ENCODE measurements at places on chromosomes 6 and 20. TPM values are rescaled to one million over a fixed set of nuclear protein-coding genes. Genes with fewer than 3 reads are reported as not detected.

GRCh38 chr20:17281478-17281877 is 54.6 kb downstream of the PCSK2 start:
- no peak for DNase-seq

The KHDC1L gene
- not detected for total RNA-seq

- no peak for DNase-seq
Measured at GRCh38 chr20:23152902-23153301, 66.8 kb upstream of the CD93 start.

The MYBL2 gene
- total RNA-seq, result 2.3 TPM

DNA sequence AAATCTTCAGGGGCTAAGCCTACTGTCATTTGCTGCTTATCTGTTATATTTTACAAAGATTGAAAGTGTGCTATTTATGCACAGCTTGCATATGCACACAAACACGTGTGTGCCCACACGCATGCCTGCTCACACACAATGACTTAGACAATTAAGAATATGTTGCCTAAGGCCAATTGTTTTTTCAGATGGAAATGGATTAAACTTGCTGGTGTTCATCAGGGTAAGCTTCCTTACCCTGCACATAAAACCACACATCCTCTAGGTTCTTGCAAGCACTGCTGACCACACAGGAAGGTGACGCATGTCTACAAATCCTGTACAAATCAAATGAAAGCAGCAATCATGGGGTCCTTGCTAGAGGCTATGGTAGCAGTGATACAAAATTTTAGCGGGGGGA is 58.4 kb downstream of the GJA10 start:
- no peak for DNase-seq

The KAT14 gene
- total RNA-seq, result 13.0 TPM

DNA sequence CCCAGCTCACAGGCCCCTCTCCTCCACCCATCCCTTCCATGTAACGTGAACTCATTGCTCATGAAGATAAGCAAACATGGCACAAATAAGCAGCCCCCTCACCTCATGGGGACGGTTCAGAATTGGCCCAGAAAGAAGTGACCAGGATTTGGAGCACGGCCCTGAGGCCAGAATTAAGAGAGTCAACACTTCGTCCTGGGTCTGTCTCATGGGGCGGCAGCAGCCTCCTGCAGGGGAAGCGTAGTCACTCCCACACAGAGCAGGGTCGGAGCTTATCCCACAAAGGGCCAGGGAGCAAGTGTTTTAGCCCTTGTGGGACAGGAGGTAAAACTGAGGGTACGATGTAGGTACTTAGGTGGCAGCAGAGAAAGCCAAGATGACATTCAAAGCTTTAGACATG is 28.6 kb upstream of the DACT2 start:
- DNase-seq, result no peak

The SLC22A7 gene
- total RNA-seq, result not detected

DNA sequence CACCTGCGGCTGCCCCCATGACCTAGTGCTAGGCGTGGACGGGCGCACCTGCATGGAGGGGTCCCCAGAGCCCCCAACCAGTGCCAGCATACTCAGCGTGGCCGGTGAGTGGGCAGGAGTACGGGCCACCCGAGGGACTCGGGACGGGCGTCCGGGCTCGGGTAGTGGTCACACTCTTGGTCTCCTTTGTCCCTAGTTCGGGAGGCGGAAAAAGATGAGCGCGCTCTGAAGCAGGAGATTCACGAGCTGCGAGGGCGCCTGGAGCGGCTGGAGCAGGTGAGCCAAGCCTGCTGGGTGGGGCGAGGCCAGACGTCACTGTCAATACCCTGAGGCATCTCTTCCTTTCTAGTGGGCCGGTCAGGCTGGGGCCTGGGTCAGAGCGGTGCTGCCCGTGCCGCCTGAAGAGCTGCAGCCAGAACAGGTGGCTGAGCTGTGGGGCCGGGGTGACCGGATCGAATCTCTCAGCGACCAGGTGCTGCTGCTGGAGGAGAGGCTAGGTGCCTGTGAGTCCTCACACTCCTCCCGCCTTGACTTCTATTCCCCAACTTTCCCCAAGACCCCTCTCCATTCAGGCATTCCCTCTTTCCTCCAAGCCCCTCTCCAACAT is 2.9 kb downstream of the EGFL8 start:
- DNase-seq, result no peak

The PRDM13 gene
- not detected for total RNA-seq

DNA sequence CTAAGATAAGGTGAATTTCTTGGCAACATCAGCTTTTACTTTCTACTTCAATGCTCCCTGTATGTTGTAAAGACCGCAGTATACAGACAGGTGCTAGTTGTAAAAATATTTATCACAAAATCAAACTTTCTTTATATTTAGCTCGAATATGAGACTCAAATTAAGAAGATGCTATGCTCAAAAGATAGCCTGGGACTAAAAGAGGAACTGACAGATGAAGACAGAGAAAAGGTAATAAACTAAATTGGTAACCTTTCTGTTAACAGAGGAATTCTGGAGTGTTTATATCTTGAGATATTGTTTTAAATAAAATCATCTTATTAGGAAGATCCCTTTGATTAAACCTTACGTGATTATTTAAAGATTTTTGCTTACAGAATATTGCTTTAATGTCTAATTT is 19.5 kb downstream of the KIZ start:
- no peak for DNase-seq

The MLIP gene
- total RNA-seq, result 4.4 TPM

- DNase-seq, result peak; percentile 73
Measured at GRCh38 chr20:33732166-33732970, 572 bp downstream of the ZNF341 start.

GRCh38 chr6:4653141-4653540 is 123.1 kb upstream of the CDYL start:
- DNase-seq, result no peak

- DNase-seq, result no peak
Measured at GRCh38 chr6:41583565-41583964, 37.4 kb downstream of the FOXP4 start.

DNA sequence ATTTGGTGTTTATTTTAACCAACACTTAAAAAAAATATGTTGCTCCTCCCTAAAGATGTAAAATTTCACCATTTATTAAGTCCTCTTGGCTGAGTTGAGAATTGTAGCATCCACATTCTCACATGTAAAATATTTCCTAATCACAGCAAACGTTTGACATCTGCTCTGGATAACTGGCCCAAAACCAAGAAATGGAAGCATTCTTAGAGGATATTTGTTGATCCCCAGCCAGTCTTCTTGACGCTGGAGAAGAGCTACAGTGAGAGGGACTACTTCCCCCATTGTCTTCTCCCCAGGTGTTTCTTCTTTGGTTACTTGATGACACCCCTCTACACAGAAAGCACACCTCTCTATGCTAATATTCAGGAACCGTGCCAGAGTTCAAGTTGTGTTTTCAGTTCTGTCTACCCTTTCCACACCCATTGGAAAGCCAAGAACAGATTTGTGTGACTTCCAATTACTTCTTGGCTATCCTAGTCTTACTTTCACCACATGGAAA is 454.5 kb upstream of the JAG1 start:
- no peak for DNase-seq

GRCh38 chr20:19672498-19672897 is 85.6 kb upstream of the RIN2 start:
- DNase-seq, result no peak

The HSPA1L gene
- total RNA-seq, result 2.5 TPM

DNA sequence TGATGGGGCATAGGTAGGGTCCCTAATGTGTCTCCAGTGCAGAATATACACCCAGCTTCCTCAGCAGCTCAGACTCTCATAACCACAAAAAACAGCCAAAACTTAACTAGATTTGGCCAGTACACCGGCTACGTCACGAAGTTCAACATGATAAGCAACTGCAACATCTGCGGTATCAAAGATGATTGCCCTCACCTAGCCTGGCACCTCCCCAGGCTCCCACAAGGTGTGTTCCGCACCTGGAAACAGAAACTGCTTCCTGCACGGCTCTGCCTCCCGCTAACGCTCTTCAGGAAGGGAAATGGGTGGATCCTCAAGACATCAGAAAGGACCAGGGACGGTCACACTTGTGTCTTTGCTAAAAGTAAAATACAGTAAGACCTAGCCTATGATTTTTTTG is 9.5 kb downstream of the TXNDC5 start:
- no peak for DNase-seq

DNA sequence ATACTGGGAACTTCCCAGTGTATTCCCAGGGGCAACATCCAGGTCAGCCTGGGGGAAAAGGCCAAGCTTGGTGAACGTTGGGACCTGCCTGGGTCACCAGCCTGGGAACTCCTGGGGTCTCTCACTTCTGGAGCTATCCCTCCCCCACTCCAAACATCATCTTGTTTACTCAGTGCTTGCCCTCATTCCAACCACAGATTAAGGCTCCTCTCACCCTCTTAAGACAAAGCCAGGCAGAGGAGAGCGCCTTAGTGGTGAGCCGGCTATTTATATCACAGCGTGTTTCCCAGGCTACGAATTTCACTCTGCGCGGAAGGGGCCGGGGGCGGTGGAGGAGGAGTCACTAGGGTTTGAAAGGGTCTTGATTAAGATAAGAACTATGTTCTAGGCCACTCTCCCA is 12.1 kb downstream of the PRPH2 start:
- no peak for DNase-seq

The FAM83B gene
- total RNA-seq, result 15.7 TPM

DNA sequence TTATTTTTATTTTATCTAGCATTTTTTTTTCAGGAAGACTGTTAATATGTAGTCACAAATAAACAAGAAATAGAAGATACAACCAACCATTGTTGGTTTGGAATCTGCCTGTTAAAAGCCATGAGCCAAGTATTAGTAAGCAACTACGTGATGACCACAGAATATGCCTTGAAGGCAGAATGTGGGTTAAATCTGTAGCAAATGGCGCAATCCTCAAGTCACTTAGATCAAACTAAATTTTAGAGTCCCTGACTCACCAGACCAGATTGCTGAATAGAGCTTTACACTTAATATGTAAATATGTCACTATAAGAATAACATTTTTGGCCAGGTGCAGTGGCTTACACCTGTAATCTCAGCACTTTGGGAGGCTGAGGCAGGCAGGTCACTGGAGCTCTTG is 800.1 kb upstream of the CITED2 start:
- no peak for DNase-seq

- DNase-seq, result no peak
Measured at GRCh38 chr6:10101551-10102252, 313.2 kb downstream of the TFAP2A start.

The CPNE5 gene
- total RNA-seq, result 4.5 TPM

DNA sequence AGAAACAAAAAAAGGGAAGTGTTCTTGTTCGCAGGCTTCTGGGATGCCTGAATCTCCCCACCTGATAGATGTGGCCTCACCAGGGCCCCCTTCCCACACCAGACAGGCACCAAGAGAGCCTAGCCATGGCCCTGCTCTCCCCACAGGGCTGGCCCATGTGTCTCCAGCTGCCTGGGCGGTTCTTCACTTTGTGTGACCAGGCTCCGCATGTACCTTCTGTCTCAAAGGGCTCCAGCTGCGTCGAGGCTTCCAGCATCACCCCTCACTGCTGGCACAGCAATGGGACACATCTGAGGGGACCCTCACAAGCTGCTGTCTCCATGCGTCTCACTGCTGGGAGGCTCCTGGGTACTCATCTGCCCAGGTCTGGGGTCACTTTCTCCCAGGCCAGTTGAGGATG is 362.9 kb downstream of the ZFAND3 start:
- no peak for DNase-seq

The ZHX3 gene
- 15.4 TPM for total RNA-seq

The PKIB gene
- 5.1 TPM for total RNA-seq

The DZANK1 gene
- total RNA-seq, result 3.1 TPM

The RSPH4A gene
- total RNA-seq, result 0.90 TPM

DNA sequence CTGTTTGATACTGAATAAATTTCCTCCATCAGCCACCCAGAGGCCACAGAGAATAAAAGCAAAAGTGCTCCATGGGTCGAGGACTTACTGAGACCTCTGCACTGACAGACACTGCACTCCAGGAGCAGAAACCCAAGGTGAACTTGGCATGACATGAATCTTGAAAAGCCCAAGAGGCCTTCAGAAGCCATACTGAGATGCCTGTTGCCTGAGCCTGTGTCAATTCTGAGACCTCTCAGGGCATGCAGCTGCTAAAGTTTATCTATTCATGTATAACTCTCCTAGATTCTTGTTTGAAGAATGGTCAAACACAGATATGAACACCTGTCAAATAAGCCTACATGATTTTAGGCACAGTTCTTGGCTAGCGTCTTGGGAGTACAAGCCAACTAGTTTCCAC is 145.7 kb downstream of the KIF16B start:
- no peak for DNase-seq

DNA sequence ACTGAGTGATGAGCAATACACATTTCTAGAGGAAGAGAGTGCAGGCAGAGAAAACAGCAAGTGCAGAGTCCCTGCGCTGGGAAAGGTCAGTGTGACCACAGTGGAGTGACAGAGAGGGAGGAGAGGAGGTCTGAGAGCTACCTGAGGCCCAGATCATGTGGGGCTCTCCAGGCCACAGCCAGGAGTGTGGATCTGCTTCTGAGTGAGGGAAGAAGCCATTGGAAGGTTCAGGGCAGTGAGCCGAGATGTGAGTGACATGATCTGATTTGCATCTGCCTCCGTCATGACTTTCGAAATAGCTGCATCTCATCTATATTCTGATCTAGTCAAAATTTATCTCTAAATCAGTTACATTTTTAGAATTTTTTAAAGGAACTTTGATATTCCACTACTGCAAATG is 367.1 kb downstream of the PREX1 start:
- DNase-seq, result no peak

The GMPR gene
- 4.5 TPM for total RNA-seq

The SNAI1 gene
- 0.69 TPM for total RNA-seq

DNA sequence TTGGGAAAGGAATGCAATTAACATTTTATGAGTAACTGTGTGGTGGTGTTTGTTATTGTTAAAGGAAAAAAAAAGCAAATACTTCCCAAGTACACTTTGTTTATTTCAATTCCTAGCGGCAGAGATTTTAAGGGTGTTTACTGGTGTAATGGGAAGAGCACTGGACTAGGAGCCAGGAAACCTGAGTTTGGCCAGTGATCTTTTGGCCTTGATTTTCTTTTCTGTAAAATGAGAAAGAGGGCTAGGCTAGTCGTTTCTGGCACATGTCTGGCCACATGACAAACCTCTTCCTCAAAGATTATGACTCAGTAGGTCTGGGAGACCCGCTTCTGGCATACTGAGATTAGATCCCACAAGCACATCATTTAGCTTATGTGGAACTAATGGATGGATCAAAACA is 428.1 kb upstream of the NOX3 start:
- DNase-seq, result peak; percentile 6

DNA sequence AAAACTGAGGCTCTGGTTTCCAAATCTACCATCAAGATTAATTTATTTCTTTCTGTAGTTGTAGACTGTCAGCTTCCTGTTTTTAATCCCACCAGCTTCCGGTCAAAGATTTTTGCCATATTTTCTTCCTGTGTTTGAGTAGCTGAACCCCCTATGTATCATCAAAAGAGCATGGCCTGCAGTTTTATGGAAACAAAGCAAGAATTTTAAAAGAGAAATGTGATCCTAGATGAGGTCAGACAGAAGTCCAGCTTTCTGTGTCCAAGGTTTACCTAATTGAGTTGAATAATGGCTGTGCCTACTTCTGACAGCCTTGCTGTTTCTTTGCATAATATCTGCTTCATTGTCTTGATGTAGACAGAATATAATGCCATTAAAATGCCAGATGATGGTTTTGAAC is 163.7 kb downstream of the CARMIL1 start:
- no peak for DNase-seq

GRCh38 chr20:15834857-15835256 is 738.4 kb downstream of the KIF16B start:
- DNase-seq, result no peak

The MUC22 gene
- total RNA-seq, result not detected

The PTCHD4 gene
- total RNA-seq, result 0.95 TPM

The PTCRA gene
- total RNA-seq, result not detected
